Kidney (tissue), 22 donors: ENCODE measurements at places on chromosomes 6 and 20. TPM values are rescaled to one million over a fixed set of nuclear protein-coding genes. Genes with fewer than 3 reads are reported as not detected.

DNA sequence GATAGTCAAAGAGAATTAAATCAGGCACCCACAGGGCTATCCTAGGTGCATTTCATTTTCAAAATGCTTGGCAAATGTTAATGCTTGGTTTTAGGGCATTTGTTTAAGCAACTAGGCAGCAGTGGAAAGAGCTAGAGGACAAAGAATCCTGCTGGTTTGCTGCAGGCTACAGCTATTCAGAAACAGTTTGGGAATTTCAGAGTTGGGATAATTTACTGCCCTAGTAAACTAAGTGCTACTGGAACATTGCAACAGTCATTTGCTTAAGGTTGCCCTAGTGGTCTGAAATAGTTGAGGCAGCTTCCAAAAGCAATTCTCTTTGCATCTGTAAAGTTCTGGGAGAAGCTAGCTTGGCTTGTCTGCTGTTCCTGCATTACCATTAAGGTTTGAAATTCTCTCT lies 312.7 kb downstream of the LAMA2 start:
- no peak for DNase-seq

DNA sequence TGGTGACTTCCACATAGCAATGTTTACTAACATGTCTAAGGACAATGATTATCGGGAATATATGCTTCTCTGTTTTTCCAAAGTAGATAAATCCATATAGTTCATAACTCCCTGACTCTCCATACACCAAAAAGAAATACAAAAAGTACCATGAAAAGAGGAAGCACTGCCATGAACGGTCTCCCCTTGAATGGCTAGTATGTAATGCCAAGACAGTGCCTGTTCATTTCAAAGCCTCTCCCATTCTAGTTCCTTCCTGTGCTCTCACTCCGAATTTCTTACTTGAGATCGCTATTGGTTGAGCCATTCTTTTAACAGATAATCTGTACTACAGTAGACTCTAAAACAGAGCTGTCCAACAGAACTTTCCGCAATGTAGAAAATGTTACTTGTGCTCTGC lies 54.8 kb upstream of the EDN1 start:
- no peak for DNase-seq

The GPLD1 gene
- 0.94 TPM for total RNA-seq

The GSTA3 gene
- not detected for total RNA-seq

The PPP1R16B gene
- 29.4 TPM for total RNA-seq

The SDCBP2 gene
- total RNA-seq, result 18.3 TPM

The GINS1 gene
- 2.4 TPM for total RNA-seq
